ENCODE measurements at places on chromosomes 1 and 21.

GRCh38 chr1:220189750-220190347, 82.4 kb downstream of the RAB3GAP2 start:
- DNase-seq, result no peak

GRCh38 chr1:106678279-106679050, 378.0 kb upstream of the PRMT6 start:
- no peak for DNase-seq

DNA sequence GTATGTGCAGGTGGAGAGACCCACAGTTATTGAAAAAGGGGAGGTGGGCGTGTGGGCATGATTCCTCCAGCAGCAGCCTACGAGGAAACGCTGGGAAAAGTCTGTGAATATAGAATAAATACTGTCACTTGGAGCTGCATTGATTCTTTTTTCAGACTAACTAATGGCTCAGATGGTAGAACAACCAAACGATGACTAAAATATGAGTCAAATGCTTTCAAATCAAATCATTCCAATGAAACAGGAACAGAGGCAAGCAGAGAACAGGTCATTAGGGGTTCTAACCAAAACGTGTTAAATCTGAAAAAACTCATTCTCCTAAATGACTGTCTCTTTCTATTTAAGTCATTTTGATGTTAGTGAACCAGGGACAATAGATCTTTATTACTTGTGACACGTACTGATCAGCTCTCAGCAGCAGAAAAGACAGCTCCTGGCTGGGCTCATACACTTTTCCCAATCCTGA, 35.1 kb upstream of the SEC16B start:
- no peak for DNase-seq

- DNase-seq, result no peak
These were observed 27.3 kb downstream of the CDCP2 start for GRCh38 chr1:54125386-54126070.

GRCh38 chr1:231016234-231016633, 23.8 kb downstream of the FAM89A start:
- DNase-seq, result no peak

DNA sequence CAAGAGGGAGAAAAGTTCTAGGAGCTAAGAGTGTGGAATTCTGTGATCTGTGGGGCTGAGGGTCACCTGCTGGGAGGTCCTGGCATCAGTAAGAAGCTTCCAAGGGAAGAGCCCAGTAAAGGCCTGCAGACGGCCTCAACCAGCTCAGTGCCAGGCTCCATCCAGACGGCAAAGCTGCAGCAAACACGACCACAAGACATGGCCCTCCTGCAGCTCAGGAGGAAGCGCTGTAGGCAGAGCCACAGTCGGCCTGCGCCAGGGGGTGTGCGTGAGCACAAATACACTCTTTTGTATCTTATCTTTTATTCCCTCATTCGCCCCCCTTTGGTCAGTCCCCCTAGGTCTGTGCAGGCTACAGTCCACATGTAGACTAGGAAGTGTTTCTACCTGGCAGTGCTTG, 13.4 kb downstream of the C1orf174 start:
- no peak for DNase-seq

GRCh38 chr1:184867866-184868689, 106.2 kb downstream of the NIBAN1 start:
- no peak for DNase-seq

- no peak for DNase-seq
These were observed 77.5 kb upstream of the PLD5 start for GRCh38 chr1:242602001-242602400.

- DNase-seq, result no peak
These were observed 39.1 kb upstream of the TTLL7 start for GRCh38 chr1:84037758-84038611.

- DNase-seq, result no peak
These were observed 6.0 kb upstream of the KNCN start for GRCh38 chr1:46557403-46557802.

DNA sequence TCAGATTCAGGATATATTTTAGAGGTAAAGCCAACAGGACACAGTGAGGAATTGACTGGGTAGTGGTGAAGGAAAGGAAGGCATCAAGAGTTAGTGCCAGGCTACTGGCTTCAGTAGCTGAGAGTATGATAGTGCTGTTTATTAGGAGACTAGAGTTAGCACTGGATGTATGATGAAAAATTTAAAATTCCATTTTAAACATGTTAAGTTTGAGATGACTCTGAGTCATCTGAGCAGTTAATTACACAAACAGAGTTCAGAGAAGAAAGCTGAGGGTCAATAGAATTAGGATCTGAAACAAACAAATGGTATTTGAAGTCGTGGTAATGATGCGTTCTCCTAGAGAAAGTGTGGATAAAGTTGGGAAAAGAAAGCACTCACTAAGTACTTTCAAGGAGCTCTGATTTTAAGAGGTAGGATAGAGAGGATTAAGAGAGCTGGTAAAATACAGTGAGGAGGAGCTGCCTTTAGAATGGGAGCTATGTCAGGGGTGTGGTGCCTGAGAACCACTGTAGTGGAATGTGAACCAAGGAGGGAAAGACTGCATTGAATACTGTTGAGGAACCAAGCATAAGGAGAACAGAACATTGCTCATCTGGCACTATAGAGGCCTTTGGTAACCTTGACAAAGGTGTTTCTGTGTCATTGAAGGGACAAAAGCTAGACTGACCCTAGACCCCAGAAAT, 21.7 kb upstream of the SHCBP1L start:
- no peak for DNase-seq

DNA sequence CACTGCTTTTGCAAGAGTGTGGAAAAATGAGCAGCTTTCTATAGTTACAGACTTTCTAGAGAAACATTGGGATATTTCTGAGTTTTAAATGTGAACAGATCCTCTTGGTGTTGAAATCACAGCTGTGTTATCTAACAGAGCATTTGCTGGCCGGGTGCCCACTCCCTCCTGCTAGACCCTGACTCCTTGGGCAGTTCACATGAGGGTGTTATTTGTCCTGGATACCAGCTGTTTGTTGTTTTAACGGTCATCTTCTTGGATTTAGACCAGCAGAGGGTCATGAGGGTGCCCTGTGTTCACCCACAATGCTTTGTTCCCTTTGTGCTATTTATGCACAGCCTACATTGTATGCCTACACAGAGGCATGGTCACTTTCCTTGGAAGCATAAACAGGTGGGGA, 67.1 kb downstream of the CENPF start:
- no peak for DNase-seq

GRCh38 chr1:19156676-19157075, 53.4 kb downstream of the UBR4 start:
- no peak for DNase-seq

DNA sequence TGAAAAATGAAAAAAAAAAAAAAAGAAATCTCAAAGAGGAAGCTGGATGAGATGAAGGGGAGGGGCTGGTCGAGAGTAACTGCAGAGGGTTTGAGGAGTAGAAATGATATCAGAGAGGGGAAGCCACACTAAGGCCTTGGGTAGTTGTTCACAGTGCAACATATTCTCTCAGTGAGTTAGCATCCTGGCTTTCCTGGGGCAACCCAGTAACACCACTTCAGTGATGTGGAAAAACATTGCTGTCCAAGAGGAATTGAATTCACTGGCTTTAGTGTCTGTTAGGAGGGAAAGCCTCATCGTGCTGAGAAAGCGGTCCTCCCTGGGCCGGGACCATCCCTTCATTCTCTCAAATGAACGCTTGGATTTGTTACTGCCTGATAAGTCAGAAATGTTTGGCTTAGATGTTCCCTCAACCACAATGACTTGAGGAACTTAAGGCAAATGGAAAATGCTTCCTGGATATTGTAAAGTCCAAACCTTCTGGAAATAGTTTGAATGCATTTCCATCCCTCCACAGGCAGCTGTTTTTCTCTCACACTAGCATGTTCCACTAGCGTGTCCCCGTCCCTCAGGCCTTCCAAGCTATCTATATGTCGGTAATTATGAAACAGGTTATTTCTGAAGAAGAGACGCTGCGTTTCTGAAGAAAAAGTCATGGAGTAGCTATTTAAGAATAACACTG, 12.2 kb downstream of the TGFB2 start:
- DNase-seq, result no peak
